ENCODE measurements at places on chromosomes 13 and 19.

- DNase-seq: no peak
These were observed 8.9 kb downstream of the CEBPA start for GRCh38 chr19:33293255-33294057.

- no peak for DNase-seq
These were observed 533.5 kb upstream of the SGCG start for GRCh38 chr13:22647156-22647850.

GRCh38 chr19:49490287-49491029 lies 3.0 kb downstream of the RPL13A start:
- DNase-seq: no peak

DNA sequence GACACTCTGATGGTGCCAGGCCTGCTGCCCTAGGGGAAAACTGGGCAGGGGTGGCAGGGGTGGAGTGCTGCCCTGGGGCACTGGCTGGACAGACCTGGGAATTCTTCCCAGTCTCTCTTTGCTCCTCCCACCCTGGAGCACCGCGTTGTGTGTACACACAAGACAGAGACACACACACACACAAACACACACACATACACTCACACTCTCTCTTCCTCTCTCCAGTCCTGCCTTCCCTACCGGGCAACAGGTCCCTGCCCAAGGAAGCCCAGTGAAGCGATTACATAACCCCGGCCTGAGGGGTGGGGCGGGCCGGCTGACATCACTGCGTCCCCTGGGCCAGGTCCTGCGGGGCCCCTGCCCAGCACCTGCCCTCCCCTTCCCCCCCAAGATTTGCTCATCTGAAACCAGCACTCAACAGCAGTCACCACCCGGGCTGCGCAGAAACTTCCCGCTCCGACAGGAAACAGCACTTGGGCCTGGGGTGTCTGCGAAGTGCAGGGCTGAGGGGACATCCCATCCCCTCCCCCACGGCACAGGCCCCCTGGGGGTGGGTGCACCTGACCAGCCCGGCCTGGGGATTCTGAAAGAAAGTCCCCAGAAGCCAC lies 1.2 kb downstream of the MKNK2 start:
- peak; percentile 46 for DNase-seq

DNA sequence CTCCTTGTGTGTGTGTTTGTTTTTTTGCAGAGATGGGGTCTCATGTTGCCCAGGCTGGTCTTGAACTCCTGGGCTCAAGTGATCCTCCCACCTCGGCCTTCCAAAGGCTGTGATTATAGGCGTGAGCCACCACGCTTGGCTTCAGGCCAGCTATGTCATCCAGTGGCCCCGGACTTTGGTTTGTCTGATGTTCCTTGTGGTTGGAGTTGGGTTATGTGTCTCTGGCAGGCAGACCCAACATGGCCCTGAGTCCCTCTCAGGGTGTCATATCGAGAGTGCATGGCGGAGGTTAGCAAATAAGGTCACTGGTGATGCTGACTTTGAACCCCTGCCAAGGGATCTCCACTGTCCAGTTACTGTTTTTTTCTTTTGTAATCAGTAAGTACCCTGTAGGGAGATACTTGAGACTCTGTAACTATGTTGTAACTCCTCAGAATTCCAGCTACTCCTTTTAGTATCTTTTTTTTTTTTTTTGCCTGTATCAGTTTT lies 37.3 kb downstream of the SMARCA4 start:
- no peak for DNase-seq

- DNase-seq: no peak
These were observed 47.1 kb downstream of the CAPN12 start for GRCh38 chr19:38697197-38697596.

DNA sequence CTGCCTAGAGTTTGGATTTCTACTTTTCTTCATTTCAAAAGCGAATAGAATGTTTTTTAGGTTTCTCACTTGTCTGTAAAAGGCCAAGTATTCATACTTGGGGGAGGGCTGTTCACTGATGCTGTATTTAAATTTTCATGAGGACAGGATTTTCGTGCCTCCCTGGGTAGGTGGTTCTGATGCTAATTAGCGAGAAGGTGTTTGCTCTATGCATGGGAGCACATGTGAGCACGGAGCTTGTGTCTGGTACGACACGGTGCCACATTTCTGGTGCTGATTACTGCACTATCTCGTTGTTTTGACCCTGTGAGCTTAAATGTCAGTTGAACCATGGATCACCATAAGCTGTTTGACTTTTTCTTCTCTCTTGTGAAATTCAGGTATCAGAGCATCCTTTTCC lies 45.8 kb downstream of the MTUS2 start:
- no peak for DNase-seq

GRCh38 chr13:45895881-45896280 lies 44.3 kb upstream of the SIAH3 start:
- DNase-seq: no peak

DNA sequence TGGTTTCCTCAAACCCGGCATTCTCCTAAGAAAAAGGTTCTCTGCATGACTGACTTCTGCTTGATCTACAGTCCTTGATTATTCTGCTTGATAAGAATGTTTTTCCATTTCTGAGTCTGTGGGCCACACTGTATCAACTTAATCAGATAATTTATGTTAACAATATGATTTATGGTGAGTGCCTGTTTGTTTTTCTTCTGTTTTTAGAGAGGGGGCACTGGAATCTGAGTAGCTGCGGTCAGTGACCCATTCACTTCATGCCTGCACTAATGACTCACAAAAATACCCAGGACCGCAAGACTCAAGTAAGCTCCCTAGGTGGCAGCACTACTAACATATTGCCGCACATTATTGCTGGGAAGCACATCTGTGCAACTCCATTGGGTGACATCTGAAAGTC lies 542.3 kb upstream of the ATXN8OS start:
- DNase-seq: no peak

GRCh38 chr13:107866032-107866940 lies 349.1 kb downstream of the LIG4 start:
- DNase-seq: no peak

DNA sequence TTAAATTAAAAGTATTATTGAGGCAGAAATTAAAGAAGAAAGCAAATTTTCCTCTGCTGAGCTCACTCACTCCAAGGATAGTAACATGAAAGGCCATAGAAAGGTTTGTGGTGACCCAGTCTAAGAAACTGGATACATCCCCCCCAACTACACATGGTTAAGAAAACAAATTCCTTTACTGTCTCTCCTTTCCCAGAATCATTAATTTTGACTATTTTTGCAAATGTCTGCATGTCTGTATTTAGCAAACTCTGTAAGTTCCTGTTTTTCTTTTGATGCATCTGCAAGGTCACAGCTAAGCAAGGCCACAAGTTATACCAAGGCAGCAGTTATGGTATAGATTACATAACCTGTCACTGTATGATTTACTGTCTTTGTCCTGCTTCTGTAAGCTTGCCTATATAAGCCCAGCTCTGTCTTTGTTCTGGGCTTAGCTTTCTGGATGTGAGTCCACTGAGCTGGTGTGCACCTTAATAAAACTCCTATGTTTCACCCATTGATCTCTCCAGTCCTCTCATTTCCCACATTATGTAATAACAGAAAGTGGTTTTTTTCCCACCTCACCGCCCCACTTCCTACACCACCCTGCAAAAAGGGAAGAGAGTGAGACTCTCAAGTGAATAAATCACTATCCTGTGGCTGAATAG lies 8.5 kb upstream of the ZNF83 start:
- DNase-seq: no peak
